Stimulated activated CD4-positive, alpha-beta T cell treated with anti-CD3 and anti-CD28 coated beads, TNF-alpha, amount 100 ng/mL, for 48 hours (primary cell): ENCODE measurements at places on chromosomes 3 and 15.

- DNase-seq: no peak
These were observed 33.0 kb downstream of the CCDC12 start for GRCh38 chr3:46943237-46944187.

DNA sequence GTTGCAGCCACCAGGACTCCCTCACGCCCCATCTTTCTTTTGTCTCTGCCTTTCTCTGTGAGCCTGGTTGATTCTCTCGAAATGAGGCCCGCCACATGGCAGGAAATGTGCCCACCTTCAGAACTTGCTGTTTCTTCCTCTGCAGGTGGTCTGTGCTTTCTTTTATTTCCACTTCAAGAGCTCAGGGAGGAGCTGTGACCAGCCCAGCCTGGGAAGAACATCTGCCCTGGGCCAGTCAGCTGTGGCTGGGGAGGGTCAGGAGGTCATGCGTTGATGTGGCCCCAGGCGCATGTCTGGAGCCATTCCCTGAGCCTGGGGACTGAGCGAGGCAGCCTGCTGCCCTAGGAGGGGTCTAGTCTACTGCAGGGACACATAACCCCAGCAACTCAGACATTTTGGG is 8.0 kb downstream of the FBLN2 start:
- DNase-seq: no peak

GRCh38 chr15:83928392-83928734 is 274.4 kb downstream of the ADAMTSL3 start:
- DNase-seq: no peak

DNA sequence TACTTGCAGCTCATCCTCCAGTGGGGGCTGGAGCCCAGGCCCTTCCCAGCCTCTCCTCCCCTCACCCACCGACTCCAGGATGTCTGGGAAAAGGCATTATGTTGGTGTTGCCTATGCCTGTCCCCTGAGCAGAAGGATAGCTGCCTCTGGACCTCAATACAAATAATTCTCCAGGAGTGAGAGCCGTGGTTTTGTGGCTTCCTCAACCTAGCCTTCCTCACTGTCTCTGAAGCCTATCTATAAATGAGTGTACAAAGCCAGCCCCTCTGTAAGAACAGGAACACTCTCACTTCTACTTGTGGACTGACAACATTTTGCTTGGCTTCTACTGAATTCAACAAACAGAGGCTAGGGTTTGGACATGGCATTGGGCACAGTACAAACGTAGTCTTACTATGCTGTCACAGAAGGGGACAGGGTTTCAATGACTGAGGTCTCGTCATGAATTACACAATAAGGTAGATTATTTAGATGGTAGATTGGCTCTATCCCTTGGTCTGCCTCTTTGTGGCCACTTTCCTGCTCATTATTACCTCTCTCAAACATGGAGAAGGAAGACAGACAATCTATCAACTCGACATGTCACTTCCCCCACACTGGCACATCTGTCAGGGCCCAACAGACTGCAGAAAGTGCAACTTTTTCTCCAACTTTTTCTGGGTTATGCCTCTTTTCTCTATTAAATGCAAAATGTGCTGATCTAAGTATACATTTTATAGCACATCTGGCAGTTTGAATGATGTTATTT is 82.8 kb upstream of the MEX3B start:
- DNase-seq: no peak

DNA sequence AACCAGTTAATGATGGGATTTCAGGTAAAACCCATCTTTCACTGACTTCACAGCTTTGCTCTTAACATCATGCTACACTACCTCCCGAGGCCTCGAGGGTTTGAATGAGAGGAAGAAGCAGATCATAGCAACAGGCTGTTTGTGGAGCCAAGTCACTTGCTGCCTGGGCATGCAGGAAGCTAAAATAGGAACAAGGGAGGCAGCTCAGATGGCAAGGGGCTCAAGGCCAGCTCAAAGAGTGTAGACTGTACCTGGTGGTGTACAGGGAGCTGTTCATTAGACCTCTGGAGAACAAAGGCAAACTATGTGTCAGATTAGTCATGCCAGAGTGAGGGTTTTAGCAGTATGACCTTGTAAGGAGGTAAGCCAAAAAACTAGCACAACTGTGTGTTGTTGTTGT is 28.8 kb downstream of the ARRDC4 start:
- DNase-seq: no peak

GRCh38 chr15:95718441-95718840 is 612.1 kb upstream of the NR2F2 start:
- DNase-seq: no peak

DNA sequence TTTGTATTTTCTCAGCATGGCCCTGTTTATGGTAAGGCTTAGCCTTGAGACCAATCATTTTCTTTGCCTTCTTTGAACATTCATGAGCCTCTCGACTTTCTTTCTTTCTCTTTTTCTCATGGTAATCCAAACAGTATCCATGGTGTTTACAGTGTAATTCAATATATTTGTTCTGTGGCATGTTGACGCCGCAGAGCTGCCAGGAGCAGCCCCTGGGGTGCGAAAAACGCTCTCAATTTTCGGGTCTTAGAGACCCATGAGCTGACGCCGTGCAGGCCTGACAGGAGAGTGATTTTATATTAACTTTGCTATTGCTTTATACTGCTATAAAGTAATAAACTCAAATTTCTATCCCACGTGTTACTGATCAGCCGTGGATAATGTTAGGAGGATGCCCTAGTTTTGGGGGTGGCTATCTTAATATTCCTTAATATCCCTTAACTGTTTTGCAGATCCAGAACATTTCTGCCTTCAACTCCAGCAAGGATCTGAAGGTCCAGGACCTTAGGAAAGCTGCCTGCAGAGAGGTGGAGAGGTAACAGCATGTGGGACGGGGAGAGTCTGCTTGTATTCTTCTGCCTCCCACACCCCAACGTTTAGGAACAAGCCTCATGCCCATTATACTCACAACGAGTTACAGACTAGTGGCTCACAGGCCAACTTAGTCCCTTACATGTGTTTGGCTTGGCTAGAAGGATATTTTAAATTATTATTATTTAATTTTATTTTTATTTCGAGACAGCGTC is 29.3 kb upstream of the MYO1E start:
- no peak for DNase-seq

GRCh38 chr15:34693053-34693744 is 61.6 kb downstream of the GJD2 start:
- no peak for DNase-seq

DNA sequence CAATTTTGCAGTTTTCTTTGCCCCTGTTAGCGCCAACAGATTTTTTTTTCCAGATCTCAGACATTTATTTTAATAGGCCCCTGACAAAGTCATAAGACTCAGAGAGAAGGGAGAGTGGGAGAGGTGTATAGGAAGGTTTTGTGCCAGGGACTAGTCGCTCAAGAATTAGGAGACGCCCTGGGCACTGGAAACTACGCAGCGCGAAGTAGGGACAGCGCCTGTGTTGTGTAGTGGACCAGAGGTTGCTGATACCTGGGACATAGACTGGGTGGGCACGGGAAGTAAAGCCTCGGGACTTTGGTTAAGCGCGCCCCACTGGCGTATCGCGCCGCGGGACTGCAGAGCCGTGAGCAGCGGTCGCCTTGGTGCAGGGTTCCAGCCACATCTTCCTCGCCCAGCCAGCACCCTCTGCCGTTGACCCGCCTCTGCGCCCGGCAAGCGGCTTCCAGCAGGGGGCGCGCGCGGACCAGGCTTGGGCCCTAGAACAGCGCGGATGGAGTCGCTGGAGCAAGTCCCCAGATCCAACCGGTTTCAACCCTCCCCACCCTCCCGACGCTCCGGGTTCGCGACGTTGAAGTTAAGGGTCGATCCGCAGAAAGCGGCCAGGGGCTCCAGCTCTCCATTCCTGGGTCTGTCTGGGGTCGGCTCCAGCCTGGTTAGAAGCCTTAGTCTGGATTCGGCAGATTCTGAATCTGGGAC is 3.0 kb upstream of the ISLR2 start:
- peak; percentile 80 for DNase-seq

DNA sequence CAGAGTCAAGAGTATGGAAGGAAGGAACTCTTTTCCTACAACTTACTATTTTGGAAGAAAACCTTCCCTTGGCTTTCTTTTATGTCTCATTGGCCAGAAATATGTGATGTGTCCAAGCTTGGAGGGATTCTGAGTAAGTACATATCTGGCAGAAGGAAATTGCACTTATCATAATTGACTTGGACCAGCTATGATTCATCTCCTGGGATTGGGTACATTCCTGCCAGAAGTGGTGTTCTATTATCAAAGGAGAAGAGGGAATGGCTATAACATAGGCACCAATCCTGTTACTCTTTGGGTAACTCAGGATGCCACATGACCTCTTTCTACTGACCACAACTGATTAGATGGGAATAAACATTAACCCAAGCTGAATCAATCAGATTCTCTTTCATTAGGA is 13.5 kb upstream of the DAZL start:
- DNase-seq: no peak

DNA sequence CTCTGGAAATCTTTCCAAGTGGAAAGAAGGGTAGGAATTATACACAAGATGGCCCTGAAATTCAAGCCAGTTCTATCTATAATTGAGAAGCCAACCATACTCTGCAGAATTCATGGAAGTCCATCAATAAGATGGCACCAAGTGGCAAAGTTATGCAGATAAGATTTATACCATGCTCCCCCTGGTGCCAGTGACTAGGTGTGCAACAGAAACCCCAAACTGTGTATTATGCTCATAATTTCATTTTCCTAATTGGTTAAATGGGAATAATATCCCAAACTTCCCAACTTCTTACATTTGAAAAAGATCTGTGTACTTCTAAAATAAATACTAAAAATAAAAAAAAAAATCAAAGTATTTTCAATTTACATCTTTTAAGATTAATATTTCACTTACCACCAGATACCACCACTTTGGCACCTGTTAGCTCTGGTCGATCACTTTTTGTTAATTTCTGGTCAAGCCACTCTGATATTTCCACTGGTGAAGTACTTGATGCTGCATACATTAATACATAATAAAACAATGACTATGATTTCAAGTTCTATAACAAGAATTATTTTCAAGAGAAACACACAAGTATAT is 25.9 kb downstream of the ETFA start:
- DNase-seq: no peak

DNA sequence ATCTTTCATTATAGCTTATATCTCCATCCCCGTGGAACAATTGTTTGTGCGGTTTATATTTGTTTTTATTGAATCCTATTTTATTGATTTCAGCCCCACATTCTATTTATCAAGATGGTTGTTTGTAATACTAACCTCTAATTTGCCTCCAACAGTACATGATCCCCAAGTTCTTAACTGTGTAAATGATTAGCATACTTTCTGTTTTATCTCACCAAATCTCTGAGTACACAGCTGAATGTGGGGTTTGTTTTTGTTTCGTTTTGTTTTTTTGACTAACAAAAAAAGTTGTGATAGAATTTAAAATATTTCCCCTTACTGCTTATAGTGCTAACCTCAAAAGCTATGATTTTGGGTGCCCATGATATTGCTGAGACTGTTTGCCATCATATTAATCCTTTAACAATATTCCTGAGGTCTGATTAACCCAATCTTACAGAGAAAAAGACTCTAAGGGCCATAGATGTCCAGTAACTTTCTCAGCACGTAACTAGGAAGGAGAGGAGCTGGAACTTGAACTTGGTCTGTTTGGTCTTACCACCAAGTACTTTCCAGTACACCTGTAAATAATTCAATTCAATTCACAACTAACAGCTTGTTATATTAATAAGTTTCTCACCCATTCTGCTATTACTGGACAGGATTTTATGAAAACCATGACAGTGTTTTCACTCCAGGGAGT is 789.8 kb downstream of the TUSC7 start:
- DNase-seq: no peak

DNA sequence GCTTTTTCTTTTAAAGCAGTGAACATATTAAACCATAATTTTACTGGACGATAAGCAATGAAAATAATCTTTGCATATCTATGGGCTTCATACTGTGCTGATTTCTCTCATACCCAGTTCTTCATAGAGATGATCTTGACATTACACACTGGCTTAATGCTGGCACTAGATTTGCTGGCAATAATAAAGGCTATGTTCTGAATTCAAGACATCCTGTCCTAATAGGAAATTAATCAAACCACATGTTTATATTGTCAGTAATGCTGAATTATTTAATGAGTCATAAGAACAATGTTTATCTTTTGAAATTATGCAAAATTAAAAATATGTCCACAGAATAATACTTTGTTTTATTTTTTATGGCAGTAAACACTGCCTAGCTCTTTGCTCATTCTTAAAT is 643.2 kb downstream of the OTOL1 start:
- DNase-seq: no peak

GRCh38 chr3:165191491-165191890 is 4.7 kb downstream of the SLITRK3 start:
- no peak for DNase-seq

DNA sequence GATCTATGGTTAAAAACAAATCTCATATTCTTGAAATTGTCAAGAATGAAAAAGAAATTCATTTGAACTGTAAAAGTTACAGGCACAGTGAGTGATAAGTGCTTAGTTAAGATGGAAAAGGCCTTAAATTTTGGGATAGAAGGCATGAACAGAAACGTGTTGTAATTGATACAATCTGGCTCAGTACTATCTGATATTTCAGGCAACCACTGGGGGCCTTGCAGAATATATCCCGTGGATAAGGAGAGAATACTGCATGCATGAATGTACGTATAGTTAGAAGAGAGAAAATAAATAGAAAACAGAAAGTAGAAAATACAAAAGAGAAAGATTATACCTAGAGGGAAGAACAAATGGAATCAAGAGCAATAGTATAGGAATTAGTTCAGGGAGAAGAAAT is 741.4 kb upstream of the CCDC54 start:
- no peak for DNase-seq

DNA sequence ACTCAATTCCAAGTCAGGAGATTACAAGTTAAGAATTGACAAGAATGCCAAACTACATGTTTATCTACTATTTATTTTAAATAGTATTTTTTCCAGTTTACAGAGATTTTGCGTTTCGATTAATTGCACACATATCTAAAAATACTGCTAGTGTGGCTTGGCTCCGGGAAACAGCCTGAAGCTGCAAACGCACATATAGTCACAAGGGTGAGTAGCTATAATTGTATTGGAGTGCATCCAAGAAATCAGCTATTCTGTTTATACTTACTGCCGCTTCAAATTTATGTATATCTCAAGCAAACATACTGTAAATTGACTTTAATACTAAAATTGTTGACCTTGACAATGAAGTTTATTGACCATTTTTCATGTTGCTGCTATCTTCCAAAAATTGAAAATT is 77.0 kb upstream of the PLSCR5 start:
- no peak for DNase-seq

- DNase-seq: no peak
These were observed 48.1 kb upstream of the CDV3 start for GRCh38 chr3:133525435-133525834.

GRCh38 chr3:66052721-66053549 is 14.2 kb upstream of the MAGI1 start:
- no peak for DNase-seq

GRCh38 chr3:113245761-113246161 is 34.4 kb downstream of the BOC start:
- DNase-seq: no peak

- no peak for DNase-seq
These were observed 14.2 kb downstream of the EIF4E3 start for GRCh38 chr3:71710906-71711494.

GRCh38 chr3:11230125-11230524 is 42.1 kb upstream of the ATG7 start:
- DNase-seq: no peak
